ENCODE measurements at places on chromosomes 2 and 18.

DNA sequence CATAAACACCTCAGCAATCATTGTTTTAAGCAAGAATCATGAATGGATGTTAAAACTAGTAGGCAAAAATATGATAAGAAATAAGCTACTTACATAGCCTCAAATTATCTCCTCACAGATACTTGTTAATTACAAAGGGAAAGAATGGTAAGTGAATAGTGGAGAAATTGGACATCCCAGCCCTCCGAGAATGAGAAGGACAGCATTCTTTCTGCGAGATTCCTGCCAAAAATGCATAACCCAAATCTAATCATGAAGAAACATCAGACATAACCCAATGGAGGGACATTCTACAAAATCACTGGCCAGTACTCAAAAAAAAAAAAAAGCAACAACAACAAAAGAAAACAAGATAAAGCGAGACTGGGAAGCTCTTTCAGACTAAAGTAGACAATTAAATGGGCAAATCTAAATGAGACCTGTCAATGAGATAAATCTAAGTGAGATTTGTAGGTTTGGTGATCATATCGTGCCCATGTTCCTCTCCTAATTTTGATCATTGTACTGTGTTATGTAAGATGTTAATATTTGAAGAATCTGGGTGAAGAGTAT is 57.9 kb upstream of the GLI2 start:
- no peak for DNase-seq

DNA sequence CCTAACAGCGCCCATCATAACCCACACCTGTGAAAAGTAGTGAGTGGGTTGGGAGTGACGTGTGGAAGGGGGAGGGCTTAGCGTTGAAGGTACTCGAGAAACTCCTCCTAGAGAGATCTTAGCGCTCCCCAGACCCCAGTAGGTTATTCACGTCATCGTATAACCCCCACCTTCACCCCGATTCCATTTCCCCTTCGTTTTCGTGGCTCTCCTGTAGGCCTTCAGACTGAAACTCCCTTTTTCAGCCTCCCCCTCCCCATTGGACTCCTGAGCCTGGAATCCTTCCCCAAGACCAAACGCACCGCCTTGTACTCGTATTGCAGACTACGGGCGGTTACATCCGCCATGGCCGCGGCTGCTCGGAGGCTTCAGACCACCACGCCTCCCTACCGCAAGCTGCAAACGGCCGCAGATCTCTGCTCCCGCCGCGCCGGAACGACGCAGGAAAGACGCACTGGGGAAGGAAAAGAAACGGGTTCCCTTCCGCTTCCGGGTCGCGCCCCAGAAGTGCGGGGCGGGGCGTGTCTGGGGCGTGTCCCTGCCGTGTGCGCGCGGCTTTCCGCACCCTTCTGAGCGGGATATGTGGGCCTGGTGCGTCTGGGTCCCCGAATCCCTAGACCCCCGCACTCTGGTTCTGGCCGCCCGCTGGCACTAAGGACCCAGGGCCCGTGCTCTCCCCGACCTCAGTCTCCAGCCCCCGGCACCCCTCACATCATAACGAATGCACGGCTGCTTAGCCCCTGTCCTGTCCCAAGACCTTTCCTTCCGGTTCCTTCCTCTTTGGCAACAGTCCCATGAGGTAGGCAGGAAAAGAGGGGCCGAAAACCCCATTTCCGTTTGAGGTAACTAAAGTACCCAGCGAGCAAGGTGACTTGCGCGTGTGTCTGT is at the start of gene SNRNP200:
TSS of gene SNRNP200 (minus strand) at position 456 of the 888 bp plus-strand sequence. CDS start at position 347, 109 bp downstream.
- DNase-seq, result peak; percentile 92

DNA sequence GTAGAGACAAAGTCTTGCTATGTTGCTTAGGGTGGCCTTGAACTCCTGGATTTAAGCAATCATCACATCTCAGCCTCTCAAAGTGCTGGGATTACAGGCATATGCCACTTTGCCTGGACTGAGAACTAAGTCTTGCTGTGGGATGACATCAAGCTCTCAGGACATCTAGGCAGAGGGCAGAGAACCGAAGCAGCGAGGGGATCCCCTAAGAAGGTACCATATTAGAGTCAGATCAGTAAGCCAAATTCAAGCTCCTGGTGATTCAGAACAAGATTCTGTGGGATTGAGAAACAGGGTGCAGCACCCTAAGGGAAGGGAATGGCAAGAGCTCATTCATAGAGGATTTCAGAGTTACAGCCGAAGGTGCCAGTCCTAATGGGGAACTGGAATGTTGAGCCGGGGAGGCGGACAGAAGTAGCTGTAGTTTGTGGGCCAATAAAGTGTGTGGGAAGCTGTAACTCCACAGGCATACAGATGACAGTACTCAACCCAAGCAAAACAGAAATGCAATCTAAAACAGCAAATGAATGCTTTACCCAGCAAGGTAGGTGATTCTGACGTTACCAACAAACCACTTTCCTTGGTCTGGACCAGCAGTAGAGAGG is 30.9 kb downstream of the EPHA4 start:
- DNase-seq, result no peak

GRCh38 chr2:120661551-120661950 is 74.1 kb upstream of the GLI2 start:
- no peak for DNase-seq

- DNase-seq, result no peak
Measured at GRCh38 chr2:48198371-48198770, 292.1 kb upstream of the FBXO11 start.

- DNase-seq, result no peak
Measured at GRCh38 chr18:44974174-44974573, 293.5 kb downstream of the SETBP1 start.

DNA sequence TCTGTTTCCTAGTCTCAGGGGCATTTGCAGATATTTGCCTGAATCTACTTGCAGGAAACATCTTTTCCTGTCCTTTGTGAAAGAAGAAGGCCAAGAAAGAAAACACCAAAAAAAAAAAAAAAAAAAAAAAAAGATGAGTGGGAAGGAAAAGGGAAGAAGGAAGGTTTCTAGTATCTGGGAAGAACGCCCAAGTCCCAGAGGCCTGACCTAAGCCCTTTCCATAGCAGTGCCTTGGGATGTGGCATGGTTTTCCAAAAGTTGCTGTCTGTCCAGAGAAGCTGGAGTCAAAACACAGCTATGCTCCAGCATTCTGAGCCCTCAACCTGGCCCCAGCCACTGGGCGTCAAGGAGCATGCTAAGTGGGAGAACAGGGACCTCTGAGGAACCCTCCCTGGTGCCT is 123.5 kb downstream of the INHBB start:
- DNase-seq, result no peak

GRCh38 chr2:147141930-147142329 is 702.9 kb upstream of the ACVR2A start:
- DNase-seq, result no peak

- DNase-seq, result no peak
Measured at GRCh38 chr2:206863196-206863595, 76.1 kb upstream of the CPO start.

GRCh38 chr2:151357359-151357758 is at the start of gene TNFAIP6:
TSS of gene TNFAIP6 (plus strand) at chr2:151357592. CDS start at chr2:151357667, 75 bp downstream.
- no peak for DNase-seq

DNA sequence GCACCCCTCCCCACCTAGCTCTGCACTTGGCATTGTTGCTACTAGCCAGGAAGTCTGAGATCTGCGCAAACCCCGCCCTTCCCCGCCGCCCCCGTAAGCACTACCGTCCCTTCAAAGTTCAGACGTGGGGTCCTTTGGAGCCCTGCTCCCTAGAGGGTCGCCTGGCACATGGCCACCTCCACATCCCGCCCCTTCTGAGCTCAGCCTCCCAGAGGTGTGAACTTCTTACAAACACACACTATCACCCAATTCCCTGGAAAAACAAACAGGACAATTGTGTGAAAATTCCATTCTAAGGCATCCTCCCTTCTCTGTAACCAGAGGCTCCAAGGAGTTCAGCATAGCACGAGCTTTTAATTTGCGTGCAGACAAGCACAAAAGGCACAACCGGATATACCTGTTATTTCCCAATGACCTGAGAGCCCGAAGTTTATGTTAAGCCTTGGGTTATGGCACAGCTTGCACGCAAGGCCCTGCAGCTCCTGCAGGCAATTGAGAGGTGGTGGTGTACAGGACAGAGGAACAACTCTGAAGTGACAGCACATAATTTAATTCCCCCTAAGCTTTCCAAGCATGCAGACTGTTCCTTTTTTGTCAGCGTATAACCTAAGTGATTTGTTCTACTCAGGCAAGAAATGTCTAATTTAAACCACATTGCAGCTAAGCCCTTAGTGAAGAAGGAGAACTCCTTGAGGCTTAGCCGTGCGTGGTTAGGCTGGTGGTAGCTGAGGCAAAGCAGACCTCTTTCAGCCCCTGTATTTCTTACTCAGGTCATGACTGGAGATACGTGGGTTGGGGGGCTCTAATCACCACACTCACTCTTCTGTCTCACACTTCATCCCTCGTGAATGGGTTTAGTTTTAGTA is 20.3 kb upstream of the CYP1B1 start:
- DNase-seq, result no peak

All from activated naive CD4-positive, alpha-beta T cell treated with Interleukin-2 at 50 U/mL for 16 hours (primary cell).